Left kidney (tissue), 8 donors: ENCODE measurements at places on chromosomes 12 and 14.

- DNase-seq: no peak
Measured at GRCh38 chr12:132329036-132329719, at the start of gene GALNT9. Gene GALNT9, minus strand, starts transcription at chr12:132329589. Its CDS starts 386 bp downstream, at chr12:132329203.

GRCh38 chr12:10304161-10304574, 3.5 kb upstream of the KLRD1 start:
- no peak for DNase-seq

DNA sequence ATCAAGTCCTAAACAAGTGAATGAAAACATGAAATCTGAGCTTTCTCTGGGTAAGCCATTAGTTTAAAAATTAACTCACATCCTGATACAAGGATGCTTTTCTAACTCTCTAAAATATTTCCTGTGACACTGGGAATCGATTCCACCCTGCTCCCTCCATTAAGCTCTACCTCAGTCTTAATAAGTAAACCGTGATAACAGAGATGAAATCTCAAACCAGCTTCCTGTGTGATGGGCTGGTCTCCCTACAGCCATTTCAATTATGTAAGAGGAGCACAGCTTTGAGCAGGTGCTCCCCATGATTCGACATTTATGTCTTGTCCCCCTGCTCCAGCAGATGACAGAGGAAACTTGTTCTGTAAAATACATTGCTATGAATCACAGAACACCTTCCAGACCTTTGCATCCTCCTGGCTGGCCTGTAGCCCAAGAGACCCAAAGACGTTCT, 59.0 kb downstream of the GAS2L3 start:
- DNase-seq: no peak

GRCh38 chr12:102740141-102740955, 176.7 kb downstream of the PAH start:
- DNase-seq: peak; percentile 55

DNA sequence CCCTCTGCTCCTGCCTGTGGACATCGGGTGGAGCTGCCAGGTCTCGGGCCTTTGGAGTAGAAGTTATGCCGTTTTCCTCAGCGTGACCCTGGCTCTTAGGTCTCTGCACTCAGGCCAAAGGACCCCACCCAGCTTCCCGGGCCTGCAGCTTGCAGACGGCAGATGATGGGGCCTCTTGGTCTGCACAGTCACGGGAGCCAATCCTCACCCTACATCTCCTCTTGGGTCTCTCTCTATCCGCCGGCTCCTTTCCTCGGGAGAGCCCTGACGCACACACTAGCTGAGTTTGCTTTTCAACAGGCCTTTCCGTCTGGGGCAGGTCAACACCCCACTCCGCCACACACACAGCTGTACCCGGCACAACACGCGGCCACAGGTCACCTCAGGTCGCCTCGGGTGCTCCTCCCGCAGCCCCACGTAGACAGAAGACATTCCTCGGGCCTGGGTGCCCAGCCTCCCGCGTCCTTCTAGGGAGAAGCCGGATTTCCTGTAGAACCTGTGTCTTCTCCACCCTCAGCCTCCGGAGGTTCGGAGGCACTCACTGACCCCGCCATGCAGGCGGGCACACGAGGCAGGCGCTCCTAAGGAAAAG, 9.9 kb downstream of the GALNT9 start:
- DNase-seq: no peak

DNA sequence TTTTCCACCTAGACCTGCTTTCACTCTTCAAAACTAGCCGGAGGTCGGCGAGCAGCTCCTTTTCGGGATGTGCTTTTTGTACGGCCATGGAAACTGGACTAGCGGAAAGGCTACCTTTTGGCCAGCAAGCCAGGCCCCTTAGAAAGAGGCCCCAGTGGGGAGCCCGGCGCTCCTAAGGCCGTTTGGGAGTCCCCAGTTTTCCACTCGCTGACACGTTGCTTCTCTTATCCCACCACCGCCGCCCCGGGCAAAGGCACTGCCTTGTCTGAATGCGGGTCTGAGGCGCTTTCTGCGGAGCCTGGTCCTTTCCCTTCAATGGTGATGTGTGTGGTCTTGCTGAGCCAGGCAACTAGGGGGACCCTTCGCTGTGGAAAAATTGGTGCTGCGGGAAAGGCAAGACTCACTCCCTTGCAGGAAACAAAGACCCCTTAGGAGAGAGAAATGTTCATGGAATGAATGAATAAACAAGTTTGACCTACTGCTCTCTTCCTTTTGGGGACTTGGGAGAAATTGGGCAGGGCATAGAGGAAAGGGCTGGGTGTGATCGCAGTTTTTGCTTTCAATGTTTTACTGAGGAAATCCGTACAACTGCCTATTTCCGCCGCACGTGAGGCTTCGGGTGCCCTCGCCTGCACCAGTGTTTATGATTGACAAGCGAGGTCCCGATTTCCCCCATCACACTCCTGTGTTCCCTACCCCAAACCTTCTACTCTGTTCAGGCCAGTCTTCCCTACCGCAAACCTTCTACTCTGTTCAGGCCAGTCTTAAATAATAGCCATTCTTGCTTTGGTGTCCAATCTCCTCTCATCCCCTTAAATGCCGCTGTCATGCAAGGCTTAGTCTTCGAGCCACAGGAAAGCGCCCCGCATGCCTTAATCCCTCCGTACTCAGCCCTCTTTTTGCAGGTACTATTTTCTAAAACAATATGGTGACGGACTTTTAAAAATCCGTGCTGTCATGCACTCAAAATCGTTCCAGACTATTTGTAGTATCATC, 1.0 kb upstream of the SLC38A2 start:
- peak; percentile 75 for DNase-seq

- no peak for DNase-seq
Measured at GRCh38 chr12:73210548-73211204, 938.5 kb downstream of the TRHDE start.

GRCh38 chr12:116026768-116027550, 250.5 kb downstream of the MED13L start:
- no peak for DNase-seq

- DNase-seq: no peak
Measured at GRCh38 chr12:132500142-132500855, 10.3 kb downstream of the FBRSL1 start.

DNA sequence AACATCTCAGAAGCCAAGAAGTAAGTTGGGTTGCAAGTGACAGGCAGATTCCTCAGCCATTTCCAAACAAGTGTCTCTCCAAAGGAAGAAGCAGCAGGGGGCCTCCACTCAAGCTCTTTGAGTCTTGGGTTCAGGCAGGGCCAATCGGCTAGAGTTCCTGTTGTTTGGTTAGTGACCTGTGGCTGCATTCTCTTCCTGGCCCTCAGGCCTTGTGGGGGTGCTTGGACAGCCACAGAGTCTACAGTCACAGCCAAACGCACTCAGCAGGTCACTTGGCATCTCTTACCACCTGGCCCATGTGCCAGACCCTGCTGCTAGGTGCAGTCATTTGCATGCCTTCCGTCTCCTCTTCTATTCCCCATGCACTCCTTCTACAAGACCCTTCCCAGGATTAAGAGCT, 353.9 kb downstream of the GRIN2B start:
- DNase-seq: no peak

- DNase-seq: no peak
Measured at GRCh38 chr14:73264080-73264884, 27.0 kb downstream of the PAPLN start.

- DNase-seq: no peak
Measured at GRCh38 chr12:104827587-104827986, 130.5 kb downstream of the SLC41A2 start.

GRCh38 chr12:111686574-111687105, 787 bp downstream of the ACAD10 start:
- no peak for DNase-seq

- DNase-seq: no peak
Measured at GRCh38 chr12:32596030-32596429, 83.1 kb upstream of the DNM1L start.

GRCh38 chr12:20345866-20346265, 22.5 kb upstream of the PDE3A start:
- DNase-seq: no peak

- no peak for DNase-seq
Measured at GRCh38 chr12:69107541-69107940, 131.8 kb upstream of the CPSF6 start.

GRCh38 chr12:9864913-9865675, 4.1 kb downstream of the CLEC2B start:
- DNase-seq: no peak

DNA sequence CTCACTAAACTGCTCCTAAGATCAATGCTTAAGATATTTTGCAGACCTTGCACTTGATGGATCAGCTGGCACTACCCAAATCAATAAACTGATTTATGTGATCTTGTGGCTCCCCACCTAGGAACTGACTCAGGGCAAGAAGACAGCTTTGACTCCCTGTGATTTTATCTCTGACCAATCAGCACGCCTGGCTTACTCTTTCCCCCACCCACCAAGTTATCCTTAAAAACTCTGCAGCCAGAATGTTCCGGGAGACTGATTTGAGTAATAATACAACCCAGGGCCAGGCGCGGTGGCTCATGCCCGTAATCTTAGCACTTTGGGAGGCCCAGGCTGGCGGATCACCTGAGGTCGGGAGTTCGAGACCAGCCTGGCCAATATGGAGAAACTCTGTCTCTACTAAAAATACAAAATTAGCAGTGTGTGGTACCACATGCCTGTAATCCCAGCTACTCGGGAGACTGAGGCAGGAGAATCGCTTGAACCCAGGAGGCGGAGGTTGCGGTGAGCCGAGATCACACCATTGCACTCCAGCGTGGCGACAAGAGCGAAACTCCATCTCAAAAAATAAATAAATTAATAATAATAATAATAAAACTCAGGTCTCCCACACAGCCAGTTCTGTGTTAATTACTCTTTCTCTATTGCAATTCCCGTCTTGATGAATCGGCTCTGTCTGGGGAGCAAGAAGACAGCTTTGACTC, 12.0 kb downstream of the MORN3 start:
- DNase-seq: no peak

GRCh38 chr12:121388421-121388981, 11.4 kb upstream of the RNF34 start:
- DNase-seq: no peak

GRCh38 chr12:102543494-102544485, 63.4 kb upstream of the IGF1 start:
- no peak for DNase-seq

DNA sequence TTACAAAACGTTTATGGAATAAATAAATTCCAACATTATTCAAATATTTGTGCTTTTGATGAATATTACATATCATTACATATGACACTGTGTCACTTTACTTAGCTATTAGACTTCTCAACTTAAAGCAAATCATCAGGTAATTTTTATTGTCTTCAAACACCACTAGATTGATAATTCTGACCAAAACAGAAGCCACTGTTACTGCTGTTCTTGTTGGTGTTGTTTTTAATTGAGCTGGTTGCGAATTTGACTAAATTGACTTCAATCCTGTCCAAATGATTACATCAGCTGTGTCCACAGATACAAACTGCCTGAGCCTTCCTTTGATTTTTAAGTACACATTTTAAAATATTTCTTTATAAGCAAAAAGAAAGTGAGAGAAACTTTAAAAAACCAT, 29.2 kb downstream of the PRKD1 start:
- no peak for DNase-seq

DNA sequence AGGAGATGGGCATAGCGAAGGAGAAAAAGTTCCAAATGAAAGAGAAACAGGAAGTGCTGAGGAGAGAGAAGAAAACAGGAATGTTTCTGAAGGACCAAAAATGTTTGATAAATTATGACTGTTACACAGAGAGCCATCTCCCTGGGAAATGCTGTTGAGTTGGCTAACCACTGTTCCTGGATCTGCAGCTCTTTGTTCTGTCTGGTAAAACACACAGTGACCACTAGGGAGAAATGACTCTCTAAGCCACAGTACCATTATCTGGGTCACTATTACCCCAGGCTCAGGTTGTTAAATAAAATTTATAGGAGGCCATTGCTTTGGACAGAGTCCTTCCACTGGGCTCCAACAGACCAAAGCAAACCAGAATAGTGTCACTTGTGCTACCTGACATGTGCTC, 219.3 kb downstream of the CRADD start:
- no peak for DNase-seq

- peak; percentile 63 for DNase-seq
Measured at GRCh38 chr12:45730348-45731189, 1.1 kb downstream of the ARID2 start.

DNA sequence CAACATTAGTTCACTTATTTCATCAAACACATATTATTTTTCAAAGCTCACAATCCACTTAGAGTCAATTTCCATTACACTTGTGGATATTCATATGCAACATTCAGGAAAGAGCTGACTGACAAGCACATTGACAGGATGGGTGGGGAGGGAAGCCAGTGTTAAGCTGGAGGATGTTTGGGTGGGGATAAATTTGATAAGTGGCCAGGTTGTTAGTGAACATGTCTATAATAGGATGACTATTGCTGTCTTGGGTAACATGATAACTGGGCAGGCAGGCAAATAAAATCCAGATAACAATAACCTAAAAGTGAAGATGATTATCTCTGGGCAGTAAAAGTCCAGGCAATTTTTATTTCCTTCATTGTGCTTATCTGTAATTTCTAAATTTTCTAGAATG, 73.8 kb upstream of the OSBPL8 start:
- DNase-seq: no peak

GRCh38 chr12:30811966-30812365, 57.2 kb upstream of the CAPRIN2 start:
- DNase-seq: no peak

DNA sequence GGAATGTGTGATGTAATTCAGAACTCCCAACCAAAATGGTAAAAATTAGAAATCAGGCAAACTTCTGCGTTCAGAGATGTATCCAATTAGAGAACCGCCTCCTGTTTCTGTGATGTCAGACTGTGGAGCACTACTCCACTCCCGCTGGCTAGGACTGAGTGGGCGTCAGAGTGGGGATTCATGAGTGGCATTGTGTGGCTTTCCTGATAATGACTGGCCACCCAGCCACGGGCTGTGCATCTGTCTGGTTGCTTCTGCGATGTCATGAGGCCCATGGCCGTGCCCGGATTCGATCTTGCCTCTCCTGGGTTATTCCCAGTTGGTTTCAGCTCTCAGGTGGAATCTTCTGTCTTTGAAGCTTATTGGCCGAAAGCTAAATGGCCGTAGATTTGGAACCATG, 87.1 kb upstream of the KCNA1 start:
- DNase-seq: no peak

- DNase-seq: no peak
Measured at GRCh38 chr12:69052613-69053408, 119.8 kb upstream of the CPM start.

DNA sequence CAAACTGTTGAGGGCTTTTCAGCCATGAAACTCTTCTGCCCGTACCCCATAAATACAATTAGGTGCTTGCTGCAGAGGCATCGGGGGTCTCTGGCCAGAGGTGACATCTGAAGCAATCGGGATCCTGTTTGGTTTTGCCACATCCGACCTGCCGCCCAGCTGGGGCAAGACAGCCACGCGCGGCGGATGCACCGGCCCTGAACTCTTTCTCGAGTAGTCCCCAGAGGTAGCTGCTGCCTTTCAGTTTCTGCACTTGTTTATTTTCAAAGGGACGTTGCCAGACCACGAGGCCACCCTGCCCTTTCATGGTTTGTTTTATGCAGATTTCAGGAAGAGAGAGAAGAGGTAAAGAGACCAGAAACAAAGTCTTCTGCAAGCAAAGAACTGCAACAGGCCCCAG, 10.6 kb upstream of the MLXIP start:
- DNase-seq: no peak

GRCh38 chr12:67697967-67698366, 49.4 kb downstream of the DYRK2 start:
- DNase-seq: no peak

- DNase-seq: no peak
Measured at GRCh38 chr12:48142818-48143674, 14.3 kb downstream of the ASB8 start.
